Activated CD8-positive, alpha-beta memory T cell treated with anti-CD3 and anti-CD28 coated beads for 1 hour (primary cell): ENCODE measurements at places on chromosomes 1 and 21.

- no peak for DNase-seq
These were observed 157.3 kb downstream of the MRPL39 start for GRCh38 chr21:25449950-25450349.

GRCh38 chr1:116486424-116486823 is 84.4 kb downstream of the CD58 start:
- no peak for DNase-seq

DNA sequence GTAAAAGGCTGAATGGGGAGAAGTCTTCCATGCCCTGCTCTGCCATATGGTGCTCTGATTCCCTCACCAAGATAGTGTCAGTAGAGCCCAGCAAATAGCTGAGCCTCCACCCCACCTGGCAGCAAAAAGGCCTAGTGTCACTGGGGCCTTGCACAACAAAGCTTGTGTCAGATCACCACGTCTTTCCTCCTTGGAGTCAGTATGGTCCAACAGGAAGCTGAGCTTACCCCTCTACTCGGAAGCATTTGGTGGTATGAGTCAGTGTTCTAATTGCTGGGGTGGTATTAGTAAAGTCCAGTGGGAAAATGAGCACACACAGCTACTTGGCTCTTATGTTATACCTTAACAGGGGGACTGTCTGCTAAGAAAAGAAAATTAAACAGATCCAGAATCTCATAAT is 18.7 kb upstream of the RRP15 start:
- no peak for DNase-seq

DNA sequence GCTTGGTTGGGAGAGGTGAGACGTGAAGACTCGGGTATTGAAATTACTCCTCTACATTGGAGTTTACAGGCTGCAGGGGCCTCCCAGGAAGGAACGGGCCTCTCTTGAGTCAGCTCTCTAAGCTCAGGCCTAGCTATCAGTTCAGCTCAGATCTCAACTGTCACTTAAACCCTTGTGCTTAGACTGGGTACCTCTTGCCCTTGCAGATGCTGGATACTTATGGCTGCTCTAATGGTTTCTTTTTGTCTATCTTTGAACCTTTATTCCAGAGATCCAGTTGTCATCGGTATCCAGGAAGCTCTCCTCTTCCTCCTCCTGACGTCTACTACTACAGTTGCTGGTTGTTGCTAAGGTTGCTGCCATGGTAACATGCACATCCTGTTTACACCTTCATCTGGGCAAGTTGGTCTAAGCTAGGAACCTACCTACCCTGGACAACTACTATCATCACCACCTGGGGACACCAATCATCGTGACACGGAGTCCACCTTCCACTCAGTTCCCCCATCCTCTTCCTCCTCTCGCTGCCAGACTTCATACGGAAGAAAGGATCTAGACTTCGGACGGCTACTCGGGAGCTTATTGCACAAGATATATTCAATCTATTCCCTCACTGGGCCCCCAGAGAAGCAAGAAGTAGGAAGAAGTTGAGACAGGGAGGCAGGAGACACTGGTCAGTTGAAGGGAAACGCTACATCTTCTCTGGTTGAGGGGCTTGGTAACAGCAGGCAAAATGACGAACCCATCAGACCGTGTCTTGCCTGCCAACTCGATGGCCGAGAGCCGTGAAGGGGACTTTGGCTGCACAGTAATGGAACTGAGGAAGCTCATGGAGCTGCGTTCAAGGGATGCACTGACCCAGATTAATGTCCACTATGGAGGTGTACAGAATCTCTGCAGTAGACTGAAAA is 56.1 kb downstream of the ATP2B4 start:
- peak; percentile 24 for DNase-seq

DNA sequence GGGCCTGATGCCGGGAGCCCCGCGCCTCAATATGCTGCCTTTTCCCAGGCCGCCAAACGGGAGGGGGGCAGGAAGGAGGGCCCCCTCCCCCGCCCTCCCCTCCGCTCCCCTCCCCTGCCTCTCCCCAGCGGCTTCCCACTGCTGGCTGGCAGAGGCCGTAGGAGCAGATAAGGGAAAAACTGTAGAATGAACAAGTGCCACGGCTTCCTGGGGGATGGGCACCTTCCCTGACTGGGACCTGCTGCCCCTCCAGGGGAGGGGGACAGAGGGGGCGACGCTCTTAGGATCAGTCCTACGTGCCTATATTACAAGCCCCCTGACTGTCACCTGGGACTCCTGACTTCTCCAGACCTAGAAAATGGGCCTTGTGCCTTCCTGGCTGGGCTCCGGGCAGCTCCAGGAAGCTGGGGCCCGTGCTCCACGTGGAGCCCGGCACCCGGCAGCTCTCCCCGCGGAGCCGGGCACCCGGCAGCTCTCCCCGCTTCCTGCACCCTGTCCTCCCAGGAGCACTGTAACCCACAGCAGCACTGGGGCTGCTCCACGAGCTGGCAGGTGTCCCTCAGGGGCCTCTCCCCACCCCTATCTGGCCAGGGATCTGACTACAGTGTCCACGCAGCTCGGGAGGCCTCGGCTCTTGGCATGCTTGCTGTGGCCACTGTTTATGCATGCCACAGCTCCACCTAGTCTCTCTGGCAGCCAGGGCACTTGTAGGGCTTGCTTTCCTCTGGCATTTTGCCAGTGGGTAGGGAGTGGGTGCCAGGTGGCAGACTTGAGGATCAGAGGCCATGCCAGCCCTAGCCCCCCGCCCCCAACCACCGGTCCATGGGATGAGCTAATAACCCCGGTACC is 674 bp upstream of the HES5 start:
- no peak for DNase-seq

DNA sequence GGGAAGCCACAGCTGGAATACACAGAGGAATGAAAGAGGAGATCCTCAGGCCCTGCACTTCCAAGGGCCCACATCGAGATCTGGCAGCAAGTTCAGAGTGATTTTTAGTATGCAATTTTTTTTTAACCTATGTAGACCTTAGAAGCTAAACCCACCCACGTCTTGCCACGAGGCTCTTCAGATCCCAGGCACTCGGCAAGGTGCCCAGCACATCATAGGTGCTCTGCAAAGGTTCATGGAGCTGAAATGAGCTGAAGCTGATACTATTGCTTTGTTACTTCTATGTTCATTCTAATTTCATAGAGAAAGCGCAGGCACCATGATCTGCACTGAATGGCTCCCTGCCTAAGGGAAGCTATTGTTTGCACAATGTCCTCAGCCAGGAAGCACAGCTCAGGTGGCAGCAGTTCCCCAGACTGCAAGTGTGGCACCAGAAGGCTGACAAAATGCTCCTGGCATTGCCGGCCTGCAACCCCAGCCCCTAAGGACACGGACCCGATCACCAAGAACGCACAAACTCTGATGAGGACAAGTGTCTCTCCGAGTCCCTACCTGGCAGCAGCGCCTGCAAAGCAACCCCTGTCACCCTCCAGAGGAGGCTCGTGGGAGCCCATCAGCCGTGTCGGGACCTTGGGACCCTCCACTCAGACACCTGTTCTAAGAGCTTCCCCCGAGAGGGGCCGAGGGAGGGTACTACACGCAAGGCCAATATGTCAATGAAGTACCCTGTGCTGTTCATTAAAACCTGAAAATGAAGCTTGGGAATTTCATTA is 264.2 kb downstream of the NPHP4 start:
- DNase-seq: no peak

DNA sequence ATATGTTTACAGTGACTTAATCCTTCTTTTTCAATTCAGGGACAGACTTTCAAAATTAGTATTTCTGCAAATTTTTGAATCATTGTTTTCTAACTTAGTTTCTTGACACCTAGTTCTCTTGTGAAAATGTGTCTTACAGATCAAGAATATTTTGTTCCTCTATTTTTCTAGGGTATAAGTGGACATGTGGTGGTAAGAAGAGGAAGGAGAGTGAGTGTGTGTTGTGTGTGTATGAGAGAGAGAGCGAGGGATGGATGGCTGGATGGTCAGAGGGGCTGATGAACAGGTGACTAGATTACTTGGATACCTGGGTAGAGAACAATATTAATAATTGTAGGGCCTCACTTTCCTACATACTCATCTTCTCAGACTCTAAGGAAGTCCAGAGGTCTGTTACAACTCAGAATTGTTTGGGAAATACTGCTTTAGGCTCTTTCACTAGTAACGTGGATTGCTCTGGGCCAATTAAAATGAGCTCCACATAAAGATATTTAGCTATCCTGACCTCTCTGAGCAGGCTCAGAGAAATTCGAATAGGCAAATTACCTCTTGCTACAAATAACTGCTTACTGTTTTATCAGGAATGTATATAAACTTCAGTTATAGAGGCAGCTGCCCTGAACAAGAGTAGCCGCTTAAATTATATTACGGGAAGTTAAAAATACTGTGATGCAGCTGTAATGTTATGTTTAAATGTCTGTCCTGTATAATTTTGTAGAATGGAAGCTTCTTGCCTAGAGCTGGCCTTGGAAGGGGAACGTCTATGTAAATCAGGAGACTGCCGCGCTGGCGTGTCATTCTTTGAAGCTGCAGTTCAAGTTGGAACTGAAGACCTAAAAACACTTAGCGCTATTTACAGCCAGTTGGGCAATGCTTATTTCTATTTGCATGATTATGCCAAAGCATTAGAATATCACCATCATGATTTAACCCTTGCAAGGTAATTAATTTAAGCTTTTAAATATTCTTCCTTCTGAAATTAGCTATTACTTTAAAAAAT is 19.7 kb downstream of the GPSM2 start:
- DNase-seq: no peak

DNA sequence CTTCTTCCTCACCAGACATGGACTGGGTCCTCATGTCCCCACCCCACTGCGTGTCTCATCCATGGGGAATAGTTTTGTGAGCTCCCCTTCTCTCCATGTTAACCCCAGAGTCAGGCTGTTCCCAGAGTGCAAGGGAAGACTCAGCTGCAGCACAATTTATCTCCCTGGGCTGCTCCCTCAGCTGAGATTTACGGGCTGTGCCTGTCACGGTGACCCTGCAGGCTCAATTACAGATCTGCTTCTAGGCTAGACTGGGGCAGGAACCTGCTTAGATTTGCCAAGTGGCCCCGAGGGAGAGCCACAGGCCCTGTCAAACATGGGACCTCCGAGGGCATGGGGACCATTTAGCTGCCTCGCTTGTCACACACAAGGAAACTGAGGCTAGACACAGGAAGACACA is 37.8 kb downstream of the CDCP2 start:
- DNase-seq: no peak

DNA sequence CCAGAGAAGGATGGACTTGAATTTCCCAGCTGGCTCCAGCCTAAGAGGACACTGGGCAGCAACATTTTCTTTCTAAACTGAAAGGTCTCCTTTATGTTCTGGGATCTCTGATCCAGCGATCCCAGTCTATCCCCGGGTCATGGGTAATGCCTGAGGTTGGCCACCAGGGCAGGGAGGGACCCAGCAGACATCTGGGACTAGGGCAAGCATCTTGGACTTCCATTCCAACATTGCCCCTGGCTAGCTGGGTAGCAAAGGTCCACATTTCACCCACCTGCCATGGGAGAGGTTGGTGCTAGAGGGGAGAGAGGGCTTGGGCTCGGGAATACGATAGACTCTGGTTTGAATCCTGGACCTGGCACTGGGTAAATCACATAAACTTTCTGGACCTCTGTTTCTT is 84.6 kb downstream of the LRRN2 start:
- DNase-seq: no peak

- DNase-seq: no peak
These were observed 25.6 kb downstream of the LDLRAP1 start for GRCh38 chr1:25568834-25569596.

DNA sequence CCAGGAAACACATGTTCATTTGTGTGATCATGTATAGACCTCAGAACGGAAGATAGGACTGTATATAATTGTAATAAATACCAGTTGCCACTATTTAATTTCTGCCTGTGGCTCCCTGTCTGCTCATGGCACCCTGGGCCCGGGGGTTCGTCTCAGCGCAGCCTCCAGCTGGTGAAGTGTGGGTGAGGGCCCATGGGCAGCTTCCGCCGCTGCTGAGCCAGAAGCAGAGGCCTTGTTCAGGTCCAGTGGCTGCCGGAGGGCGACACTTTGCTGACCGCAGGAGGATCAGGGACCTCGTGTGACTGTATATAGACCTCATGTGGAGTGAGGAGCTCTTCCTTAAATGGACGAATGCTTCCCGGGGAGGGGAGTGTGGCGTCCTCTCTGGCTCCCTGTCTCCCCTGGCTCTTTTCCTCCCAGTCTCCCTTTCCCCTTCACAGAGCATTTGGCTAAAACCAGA is 155.9 kb downstream of the PEX14 start:
- no peak for DNase-seq

- DNase-seq: no peak
These were observed at the start of gene HMCN1 for GRCh38 chr1:185733818-185734735. Gene HMCN1, plus strand, starts transcription at chr1:185734391. Its CDS starts 389 bp downstream, at chr1:185734780.

- no peak for DNase-seq
These were observed 62.0 kb downstream of the BCAR3 start for GRCh38 chr1:93619507-93620171.

DNA sequence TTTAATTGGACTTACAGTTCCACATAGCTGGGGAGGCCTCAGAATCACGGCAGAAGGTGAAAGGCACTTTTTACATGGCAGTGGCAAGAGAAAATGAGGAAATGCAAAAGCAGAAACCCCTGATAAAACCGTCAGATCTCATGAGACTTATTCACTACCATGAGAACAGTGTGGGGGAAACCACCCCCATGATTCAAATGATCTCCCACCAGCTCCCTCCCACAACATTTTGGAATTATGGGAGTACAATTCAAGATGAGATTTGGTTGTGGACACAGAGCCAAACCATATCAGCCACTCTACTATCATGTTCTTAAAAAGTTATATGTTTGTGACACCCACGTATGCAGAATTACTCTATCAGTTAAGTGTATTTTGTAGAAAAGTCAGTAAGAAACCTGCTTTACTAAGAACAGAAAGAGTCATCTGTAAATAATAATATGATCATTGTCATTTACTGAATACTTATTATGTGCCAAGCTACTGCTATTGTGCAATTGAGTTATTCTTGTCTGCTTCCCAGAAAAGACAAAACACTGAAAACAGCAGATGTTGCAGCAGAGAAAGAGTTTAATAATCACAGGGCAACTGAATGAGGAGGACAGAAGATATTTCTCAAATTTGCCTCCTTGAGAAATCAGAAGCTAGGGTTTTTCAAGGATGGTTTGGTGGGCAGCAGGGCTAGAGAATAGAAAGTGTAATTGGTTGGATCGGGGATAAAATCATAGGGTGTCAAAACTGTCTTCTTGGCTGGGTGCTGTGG is 207.7 kb upstream of the FGGY start:
- no peak for DNase-seq

- DNase-seq: no peak
These were observed 72.4 kb downstream of the COP1 start for GRCh38 chr1:176134666-176135065.

- DNase-seq: no peak
These were observed 48.6 kb upstream of the TMEM125 start for GRCh38 chr1:43220905-43221778.

- DNase-seq: no peak
These were observed 566.0 kb downstream of the AJAP1 start for GRCh38 chr1:5220421-5220820.

GRCh38 chr1:184825571-184825970 is 70.9 kb upstream of the EDEM3 start:
- DNase-seq: no peak

- DNase-seq: no peak
These were observed 11.6 kb upstream of the FAM20B start for GRCh38 chr1:179014123-179014522.
